NCI-H2081 treated with DMSO at 0.1 percent for 48 hours (cell line): ENCODE measurements at places on chromosomes 5 and 9.

GRCh38 chr9:127123064-127123890 lies 842 bp upstream of the ANGPTL2 start:
- no peak for DNase-seq

DNA sequence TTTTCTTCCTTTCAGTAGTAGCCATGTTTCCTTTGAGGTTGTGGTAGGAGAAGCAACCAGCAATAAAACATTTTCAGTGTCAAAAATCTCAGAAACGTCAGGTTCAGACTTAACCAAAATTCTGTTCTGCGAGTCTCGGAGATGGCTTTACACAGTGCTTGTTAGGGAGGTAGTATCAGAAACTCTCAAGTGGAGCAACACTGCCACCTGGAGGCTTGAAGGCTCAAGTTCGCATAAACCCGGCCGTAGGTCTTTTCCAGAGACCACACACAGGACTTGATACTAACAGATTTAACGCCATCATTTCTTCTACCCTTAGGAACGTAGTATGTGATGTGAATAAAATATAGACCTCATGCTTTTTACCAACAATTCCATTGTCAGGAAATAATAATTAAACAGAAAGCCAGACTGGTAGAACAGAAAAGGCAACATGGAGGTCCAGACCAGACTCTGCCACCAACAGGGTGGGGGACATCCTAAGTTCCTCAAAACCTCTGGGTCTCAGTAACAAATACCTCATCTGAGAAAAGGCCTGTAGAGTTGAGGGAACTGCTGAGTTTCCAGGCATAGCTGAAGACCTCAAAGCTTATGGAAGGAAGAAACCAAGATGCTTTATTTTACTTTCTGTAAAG lies 8.5 kb downstream of the PTGER4 start:
- DNase-seq: peak; percentile 57

- no peak for DNase-seq
These were observed 1995.6 kb upstream of the CDH6 start for GRCh38 chr5:29197631-29198454.

DNA sequence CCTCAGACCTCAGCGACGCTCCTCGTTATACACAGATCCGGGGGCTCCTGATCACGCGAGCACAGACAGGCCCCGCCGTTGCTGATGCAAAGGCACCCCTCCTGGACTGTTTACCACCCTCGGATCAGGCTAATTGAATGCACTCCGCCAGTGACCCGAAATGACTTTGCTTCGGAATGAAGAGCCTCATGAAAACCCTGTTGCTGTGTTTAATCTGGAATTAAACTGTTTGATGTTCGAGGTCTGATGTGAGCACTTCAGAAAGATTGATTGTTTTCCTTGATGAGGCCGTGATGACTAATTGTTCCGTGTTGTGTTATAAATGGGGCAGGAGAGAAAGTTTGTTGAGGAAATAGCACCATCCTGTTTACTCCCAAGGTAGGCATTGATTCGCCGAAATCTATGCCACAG lies 190.5 kb upstream of the PPP1R26 start:
- DNase-seq: no peak

GRCh38 chr9:121673576-121673975 lies 22.1 kb downstream of the DAB2IP start:
- DNase-seq: no peak

- no peak for DNase-seq
These were observed 647.7 kb upstream of the WWC1 start for GRCh38 chr5:167643631-167644280.

DNA sequence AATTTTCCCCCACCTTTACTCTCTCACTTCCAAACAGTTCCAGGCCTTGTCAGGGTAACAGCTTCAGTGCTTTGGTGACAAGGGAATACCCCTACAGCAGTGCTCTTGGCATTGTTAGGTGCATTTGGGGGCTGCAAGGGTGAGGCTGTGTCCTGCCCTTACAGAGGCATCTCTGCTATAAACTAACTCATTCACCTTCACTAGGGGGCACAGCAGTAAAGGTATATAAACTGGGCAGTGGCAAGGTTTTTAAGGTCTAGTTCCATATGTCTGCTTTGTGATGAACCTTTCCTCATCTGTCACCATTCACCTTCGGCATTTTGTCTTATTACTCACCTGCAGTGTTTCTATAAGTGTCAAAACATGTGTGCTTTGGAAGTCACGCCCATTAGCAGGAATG lies 79.1 kb upstream of the GPR151 start:
- DNase-seq: no peak

- DNase-seq: no peak
These were observed 69.9 kb downstream of the SEMA6A start for GRCh38 chr5:116504593-116505166.

- DNase-seq: no peak
These were observed 2.8 kb downstream of the DCAF12 start for GRCh38 chr9:34123682-34124081.

GRCh38 chr5:84213861-84214260 lies 170.8 kb downstream of the EDIL3 start:
- DNase-seq: no peak

GRCh38 chr5:110512266-110512665 lies 214.2 kb downstream of the TMEM232 start:
- no peak for DNase-seq

DNA sequence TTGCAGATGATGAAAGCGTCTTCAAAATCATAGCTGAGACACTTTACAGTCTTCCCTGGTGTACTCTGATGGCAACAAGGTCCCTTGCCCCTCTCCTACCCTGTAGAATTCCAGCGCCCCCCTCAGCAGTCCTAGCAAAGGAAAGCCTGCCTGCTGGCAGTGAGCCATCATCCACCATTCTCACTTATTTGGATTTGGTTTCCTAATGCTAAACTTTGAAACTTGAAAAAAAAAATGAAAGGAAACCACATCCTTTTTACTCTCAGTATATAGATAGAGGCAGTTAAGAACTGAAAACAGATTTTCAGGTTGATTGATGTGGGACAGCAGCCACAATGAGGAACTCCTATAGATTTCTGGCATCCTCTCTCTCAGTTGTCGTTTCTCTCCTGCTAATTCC lies at the start of gene GZMA:
Gene GZMA (plus strand): TSS at position 299 of the 400 bp plus-strand sequence. CDS start 37 bp downstream, at position 336.
- DNase-seq: no peak

GRCh38 chr5:5100635-5101034 lies 39.5 kb upstream of the ADAMTS16 start:
- no peak for DNase-seq

DNA sequence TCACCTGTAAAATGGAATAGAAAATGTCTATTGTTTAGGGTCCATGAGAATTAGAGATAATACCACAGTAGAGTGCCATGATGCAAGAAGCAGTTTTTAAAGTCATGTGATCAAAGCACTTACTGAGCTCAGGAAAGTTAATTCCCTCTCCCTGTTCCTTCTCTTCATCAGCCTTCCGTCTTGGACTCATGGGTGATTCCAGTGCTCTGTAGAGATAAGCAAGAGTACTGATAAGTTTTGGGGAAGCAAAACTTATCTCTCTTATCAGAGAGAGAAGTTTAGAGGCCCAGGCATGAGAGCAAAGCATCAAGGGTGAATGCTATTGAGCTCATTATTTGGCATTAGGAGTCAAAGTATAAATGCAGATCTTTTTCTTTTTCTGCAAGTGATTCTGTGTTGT lies 410.1 kb downstream of the AGTPBP1 start:
- DNase-seq: no peak

DNA sequence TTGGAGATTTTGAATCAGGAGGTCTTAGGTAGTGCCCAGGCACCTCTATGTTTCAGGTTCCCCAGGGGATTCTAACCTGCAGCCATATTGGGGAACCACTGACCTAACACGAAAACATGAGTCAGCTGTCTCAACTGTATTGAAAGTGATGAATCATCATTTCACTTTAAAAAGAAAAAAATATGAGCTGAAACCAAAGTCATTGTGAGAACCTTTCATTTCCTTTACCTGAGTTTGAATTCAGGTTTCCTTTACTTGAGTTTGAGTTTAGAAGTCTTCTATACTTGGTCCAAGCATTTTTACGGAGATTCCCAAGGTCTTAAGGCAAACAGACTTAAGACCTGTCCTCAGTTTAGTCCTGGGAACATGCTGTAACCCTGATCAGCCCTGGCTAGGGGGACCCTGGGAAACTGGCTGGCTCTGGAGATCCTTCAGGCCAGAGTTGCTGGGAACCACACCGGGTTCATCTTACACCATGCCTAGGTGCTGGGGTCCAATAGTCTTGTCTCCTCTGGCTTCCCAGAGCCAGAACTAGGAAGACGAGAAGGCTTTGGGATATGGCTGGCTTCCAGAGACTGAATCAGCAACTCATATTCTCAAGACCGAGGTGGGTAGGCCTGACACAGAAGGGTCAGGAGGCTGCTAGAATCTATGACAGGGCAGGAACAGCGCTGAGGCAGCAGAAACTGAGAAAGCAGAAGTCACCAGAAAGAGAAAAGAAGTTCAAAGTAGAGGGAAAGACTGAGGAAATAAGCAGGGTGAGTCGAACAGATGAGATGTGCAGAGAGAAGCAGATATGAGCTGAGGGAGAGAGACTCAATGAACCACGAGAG lies 16.4 kb upstream of the PDCD1LG2 start:
- no peak for DNase-seq

DNA sequence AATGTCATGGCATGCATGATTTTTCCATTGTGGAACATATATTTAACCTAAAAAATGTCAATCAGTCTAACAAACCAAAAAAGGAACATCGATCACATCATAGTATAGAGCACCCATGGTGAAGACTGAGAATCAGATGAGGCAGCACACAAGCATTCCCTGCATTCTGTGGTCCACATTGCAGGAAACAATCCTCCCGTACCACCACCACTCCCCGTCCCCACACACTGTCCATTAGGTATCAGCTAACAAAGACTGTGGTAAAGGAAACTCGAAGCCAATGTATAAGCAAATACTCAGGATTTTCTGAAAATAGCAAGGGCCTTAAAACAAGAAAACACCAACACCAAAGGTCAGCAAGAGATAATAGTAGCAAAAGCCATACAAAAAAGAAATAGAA lies 1104.4 kb upstream of the SEMA6A start:
- DNase-seq: no peak

GRCh38 chr5:141875795-141876627 lies 2.2 kb downstream of the PCDH1 start:
- DNase-seq: no peak

DNA sequence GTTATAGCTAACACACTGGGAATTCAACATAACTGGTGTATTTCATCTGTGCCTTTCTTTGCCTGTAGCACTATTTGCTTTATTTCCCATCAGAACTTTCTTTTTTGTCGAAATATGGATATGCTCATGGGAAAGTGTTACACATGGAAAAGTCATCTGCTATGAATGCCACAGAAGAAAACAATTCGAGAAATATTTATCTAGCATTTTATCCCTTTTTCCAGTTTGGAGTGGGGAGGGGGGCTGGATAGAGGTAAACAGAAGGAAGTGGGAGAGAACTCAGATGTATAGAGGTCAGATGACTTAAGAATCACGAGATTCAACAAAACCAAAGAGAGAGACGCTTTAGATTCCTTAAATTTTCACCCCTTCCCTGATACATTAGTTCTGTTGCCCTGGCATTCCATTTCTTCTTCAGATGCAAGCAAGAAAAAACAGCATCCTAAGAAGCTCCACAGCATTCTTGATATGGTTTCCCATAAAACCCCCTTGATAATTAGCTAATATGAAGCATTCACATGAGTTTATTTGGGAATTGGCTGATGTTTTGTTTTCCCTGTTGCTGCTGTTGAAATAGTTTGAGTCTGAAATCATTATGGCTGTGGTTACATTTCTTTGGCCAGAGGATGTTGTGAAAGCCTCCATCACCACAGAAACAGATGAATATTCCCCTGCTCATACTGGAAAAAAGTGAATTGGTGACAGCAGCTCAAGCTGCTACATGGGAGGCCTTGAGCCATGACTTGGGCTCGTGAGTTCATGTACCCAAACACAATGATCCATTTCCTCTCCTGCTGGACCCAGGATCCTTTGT lies 335.8 kb upstream of the DAB2 start:
- DNase-seq: no peak
